ENCODE measurements at places on chromosomes 11 and 22.

- DNase-seq, result no peak
These were observed 151.0 kb upstream of the B3GAT1 start for GRCh38 chr11:134562941-134563471.

- no peak for DNase-seq
These were observed 38.1 kb downstream of the CABIN1 start for GRCh38 chr22:24049211-24049610.

GRCh38 chr22:48647606-48648515, 1179.8 kb downstream of the BRD1 start:
- no peak for DNase-seq

- no peak for DNase-seq
These were observed 558.3 kb downstream of the JRKL start for GRCh38 chr11:96948066-96948465.

Measured in T-helper 1 cell (primary cell).